Stimulated activated CD8-positive, alpha-beta memory T cell treated with anti-CD3 and anti-CD28 coated beads, Interleukin-7, amount 100 ng/mL, for 1 hour (primary cell): ENCODE measurements at places on chromosomes 3 and 15.

GRCh38 chr3:172051310-172051956 is 12.1 kb downstream of the FNDC3B start:
- DNase-seq = no peak

- DNase-seq = no peak
These were observed 3.6 kb upstream of the MRAS start for GRCh38 chr3:138344754-138345153.

- no peak for DNase-seq
These were observed 441.0 kb downstream of the TUSC7 start for GRCh38 chr3:117150628-117151027.

GRCh38 chr15:52789008-52789600 is 1.0 kb downstream of the ONECUT1 start:
- no peak for DNase-seq

DNA sequence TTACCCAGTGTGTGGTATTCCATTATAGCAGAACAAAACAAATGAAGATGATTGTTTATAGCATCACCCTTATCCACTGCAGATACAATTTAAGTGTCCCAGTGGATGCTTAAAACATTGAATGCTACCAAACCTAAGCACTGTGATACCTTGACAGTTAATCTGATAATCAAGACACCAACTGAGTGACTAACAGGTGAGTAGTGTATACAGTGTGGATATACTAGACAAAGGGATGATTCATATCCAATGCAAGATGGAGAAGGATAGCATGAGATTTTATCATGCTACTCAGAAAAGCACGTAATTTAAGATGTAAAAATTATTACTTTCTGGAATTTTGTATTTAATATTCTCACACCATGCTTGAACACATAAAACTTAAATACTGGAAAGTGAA is 1449.0 kb downstream of the OTOL1 start:
- no peak for DNase-seq

- DNase-seq = no peak
These were observed 27.0 kb downstream of the GPR156 start for GRCh38 chr3:120258009-120258408.

GRCh38 chr3:113377158-113377557 is 64.1 kb downstream of the CFAP44 start:
- no peak for DNase-seq

- no peak for DNase-seq
These were observed 108.3 kb upstream of the MME start for GRCh38 chr3:154971771-154972326.

DNA sequence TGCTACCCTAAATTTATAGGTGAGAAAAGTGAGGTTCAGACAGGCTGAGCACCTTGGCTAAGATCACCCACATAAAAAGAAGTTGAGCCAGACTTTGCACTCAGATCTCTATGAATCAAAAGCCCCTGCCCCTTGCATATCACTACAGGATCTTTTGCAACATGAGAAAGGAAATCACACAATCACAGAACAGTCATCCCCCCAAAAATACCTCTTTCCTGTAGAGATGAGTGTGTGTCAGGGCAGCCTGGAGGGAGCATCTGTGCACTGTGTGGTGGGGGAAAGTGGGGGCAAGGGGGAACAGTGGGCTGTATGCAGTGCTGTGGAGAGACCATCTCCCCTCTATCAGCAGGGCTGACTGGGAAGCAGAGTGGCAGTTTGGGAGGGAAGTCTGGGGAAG is 46.6 kb downstream of the EPHB3 start:
- DNase-seq = no peak

DNA sequence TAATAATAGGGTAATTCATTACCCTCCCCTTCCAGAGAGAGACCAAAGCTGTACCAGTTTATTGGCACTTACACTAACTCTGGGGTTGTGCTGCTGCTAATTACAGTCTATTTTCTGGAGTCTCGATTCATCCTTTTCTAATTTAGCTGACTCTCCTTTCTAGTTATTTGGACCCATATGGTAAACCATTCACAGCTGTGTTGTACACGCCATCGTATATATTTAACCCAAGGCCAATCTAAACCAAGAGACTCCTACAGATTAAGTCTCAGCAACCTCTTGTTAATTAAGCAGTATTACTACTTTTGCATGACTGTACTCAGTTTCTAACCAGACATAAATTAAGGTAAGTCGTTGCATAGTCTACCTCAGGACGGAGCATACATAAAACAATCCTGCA is 22.5 kb downstream of the ANXA2 start:
- no peak for DNase-seq

DNA sequence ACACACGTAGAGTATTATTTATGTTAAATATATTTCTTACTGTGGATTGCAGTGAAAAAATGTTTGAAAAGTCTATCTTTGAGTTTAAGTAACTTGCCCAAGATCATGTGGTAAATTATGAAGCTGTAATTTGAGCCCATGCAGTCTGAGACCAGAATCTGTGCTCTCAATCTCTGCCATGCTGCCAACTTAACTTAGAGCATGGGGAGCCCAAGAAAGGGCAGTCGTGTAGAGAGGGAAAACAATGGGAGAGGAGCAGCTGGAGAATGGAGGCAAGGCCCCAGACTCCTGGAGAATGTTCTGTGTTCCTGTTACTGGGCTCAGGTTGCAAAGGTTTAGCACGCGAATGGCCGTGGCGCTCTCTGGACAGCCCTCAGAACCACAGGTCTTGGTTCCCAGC is 311.6 kb upstream of the RASGRP1 start:
- no peak for DNase-seq

GRCh38 chr3:158488670-158489069 is 82.3 kb upstream of the MLF1 start:
- no peak for DNase-seq

DNA sequence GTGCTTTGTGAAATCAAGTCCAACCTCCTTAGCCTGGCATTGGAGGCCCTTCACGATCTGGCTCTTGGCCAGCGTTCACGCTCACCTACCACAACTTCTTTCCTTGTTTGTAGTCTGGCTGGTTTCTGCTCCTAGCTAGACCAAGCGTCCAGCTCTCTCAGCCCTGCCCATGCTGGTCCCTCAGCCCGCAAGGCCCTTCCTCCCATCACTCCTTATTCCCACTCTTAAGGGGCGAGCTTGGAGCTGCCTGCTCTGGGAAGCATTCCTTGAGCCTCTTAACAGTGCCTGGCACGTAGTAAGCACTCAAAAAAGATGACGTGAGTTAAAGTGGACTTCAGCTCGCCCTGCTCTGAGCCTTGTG is 8.7 kb downstream of the SLC6A6 start:
- DNase-seq = no peak

GRCh38 chr15:82810890-82811426 is 1.5 kb downstream of the WHAMM start:
- no peak for DNase-seq

DNA sequence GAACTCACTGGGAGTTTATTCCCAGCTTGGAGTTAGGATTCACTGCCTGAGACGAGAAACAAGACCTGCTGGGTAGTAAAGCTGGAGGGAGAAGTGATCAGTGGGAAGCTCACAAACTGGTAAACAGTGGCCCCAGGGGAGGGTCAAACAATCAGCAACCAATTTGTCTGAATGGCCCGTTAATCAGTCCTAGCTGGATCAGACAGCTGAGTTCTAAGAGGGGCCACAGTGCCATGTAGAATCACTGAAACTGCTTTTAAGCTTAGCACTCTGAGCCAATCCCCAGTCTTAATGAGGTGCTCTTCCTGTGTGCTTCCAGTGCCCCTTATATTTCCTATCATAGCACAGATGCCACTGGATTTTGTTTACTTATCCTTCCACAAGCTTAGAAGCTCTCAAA is 591.7 kb downstream of the RSL24D1 start:
- DNase-seq = no peak

DNA sequence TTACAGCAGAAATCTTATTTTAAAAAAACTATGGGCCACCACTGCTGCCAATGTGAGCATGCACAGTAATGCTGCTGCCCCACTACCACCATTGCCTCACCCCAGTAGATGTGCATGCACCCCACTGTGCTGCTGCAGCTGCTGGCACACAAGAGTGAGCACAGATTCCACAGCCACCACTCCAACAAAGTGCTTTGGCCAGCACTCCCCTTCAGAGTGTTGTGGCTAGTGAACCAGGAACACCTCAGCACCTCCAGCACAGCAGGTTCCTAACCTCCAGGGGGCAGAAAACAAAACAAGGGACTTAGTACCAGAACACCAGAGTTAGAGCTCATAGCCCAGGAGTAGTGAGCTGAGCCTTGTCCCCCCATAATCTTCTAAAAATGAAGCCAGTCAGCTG is 629.6 kb downstream of the PYDC2 start:
- DNase-seq = no peak

DNA sequence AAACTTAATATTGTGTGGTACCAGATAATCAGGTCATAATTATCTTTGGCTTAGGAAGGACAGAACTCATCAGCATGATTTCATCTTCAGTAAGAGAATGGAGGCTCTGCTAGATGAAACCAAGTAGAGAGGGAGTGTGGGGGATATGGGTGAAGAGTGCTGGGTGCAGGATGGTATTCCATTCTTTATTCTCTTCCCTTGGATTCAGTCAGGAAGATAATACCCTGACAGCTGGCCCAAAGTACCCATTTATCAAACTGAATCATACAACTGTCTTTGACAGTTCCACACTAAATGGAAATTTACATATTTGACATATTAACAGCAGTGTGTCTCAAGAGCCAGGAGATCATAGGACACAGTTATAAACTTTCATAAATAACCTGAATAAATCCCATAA is 44.7 kb downstream of the GOLIM4 start:
- DNase-seq = no peak

GRCh38 chr3:32026593-32026992 is 45.0 kb downstream of the ZNF860 start:
- DNase-seq = no peak

DNA sequence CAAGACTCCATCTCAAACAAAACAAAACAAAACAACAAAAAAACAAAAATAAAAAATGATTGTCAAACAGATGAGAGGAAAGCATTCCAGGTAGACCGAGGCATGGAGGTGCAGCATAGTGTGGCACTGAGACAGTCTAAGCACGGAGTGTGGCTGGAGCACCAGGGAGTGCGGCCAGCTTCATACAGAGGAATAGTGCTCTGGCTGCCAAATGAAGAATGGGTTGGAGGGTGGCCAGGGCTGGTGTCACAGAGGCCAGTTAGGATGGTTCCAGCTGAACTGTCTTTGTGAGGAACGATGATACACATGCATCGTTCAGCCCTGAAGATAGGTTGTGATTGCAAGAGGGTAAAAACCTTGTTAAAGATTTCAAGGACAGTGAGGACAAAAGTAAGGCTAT is 28.3 kb downstream of the MITF start:
- DNase-seq = no peak

- DNase-seq = no peak
These were observed 26.8 kb upstream of the NOX5 start for GRCh38 chr15:68987676-68988075.

GRCh38 chr3:96319166-96319565 is 495.2 kb upstream of the EPHA6 start:
- DNase-seq = no peak

- DNase-seq = no peak
These were observed 8.3 kb downstream of the EXOSC7 start for GRCh38 chr3:44984335-44984734.

- DNase-seq = no peak
These were observed 205.7 kb upstream of the ROBO1 start for GRCh38 chr3:79973482-79973881.

DNA sequence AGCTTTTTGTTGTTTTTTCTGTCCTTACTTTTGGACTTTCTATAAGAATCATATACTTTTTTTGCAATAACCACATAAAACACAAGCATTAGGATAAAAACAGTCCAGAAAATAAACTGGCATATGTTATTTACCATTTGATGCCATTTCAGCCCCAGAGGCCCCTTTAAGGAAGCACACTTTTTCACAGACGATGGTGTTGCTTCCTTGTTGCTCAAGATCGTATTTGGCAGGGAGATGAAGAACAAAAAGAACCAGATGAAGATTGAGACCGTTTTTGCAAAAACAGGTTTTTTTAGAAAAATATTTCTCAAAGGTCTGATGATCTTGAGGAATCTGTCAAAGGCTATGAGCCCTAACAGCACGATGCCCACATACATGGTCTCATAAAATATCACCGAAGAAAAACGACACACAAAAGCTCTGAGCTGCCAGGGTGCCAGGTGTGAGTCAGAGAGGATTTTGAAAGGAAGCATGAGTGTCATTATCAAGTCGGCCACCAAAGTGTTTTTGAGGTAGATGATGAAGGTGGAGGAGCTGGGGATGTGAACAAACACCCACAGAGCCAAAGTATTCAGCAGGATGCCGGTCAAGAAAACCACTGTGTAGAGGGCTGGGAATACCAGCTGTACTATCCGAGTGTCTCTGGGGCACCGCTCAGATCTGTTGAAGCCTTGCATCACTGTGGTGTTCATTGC is 902 bp downstream of the P2RY13 start:
- peak; percentile 13 for DNase-seq
